ENCODE measurements at places on chromosomes 3 and 15.

DNA sequence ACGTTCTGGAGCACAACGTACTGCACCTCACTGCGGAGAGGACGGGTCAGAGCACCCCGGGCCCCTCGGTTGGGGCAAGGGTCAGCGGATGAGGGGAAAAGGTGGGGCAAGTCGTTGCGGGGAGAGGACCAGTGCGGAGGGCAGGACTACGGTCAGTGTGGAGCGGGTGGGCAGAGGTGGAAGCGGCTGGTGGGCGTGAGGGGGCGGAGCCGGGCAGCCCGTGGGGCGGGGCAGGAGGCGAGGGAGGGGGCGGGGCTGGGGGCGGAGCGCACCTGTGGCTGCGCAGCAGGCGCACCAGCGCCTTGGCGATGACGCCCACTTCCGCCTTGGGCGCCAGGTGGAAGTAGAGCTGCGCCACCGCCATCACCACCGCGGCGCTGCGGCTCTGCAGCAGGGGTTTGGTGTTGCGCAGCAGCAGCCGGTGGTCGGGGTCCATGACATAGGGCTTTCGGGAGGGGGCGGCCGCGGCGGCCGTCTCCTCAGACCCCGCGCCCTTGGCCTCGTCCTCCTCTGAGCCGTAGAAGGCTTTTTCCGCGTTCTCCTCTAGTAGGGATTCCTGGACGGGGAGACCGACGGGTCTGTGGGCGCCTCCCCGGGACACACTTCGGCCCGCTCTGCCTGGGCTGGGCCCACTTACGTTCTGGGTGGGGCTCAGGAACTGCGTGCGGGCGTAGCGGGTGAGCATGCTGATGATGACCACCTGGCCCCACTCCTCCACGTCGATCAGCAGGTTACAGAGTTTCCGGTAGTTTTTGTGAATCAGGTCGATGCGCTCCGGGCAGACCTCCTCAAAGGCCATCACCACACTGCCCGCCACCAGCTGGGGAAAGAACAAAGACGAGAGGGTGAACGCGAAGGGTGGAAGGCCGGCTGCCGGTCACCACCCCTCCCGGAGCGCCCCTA is 29.2 kb downstream of the AP3B2 start:
- no peak for DNase-seq

- no peak for DNase-seq
These were observed 155.3 kb downstream of the ATP10A start for GRCh38 chr15:25707656-25708365.

GRCh38 chr3:55512571-55513343 is 25.7 kb upstream of the WNT5A start:
- DNase-seq, result no peak

DNA sequence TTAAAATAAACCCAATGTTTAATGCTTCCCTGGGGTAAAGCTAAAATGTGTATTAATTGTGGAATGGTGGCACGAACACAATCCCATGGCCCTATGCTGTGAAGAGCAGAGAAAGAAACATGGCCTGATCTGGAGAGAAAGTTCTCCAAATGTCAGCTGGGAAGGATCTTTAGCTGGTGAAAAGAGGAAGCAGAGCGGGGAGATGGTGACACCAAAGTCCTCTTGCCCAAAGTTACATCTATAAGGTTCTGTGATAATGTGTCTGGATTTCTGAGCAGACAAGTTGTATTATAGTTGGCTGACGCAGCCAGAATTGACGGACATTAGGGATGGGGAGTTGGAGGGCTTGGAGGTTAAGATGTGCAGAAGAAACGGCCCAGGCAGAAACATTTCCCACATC is 196.2 kb downstream of the CHST2 start:
- DNase-seq, result no peak

GRCh38 chr3:72702390-72702789 is 145.9 kb downstream of the SHQ1 start:
- no peak for DNase-seq

DNA sequence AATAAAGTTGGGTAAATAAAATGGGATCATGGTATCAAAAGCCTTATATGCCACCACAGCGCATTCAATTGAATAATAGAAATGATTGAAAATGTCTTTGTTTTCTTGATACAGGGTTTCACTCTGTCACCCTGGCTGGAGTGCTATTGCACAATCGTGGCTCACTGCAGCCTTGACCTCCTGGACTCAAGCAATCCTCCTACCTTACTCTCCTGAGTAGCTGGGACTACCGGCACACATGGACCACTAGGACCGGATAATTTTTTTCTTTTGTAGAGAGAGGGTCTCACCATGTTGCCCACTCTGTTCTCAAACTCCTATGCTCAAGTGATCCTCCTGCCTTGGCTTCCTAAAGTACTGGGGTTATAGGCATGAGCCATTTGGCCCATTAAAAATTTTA is 33.8 kb upstream of the BBX start:
- no peak for DNase-seq

DNA sequence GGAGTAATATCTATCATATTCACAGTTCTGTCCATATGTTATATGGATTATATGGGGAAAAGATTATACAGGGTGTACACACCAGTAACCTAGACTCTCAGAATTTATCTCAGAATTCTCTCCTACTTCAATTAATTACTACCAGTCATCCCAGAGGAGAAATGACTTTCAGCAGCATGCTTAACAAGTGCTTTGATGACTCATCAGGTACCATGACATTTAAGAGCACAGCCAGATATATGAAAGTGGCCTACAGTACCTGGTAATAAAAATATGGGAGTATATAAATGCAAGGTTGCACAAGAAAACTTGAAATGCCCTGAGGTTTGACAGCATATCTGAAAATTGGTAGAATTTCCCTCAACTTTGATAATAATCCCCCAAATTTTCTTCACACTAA is 1273.0 kb downstream of the OTOL1 start:
- no peak for DNase-seq

- no peak for DNase-seq
These were observed 70.6 kb upstream of the STT3B start for GRCh38 chr3:31462050-31462569.

DNA sequence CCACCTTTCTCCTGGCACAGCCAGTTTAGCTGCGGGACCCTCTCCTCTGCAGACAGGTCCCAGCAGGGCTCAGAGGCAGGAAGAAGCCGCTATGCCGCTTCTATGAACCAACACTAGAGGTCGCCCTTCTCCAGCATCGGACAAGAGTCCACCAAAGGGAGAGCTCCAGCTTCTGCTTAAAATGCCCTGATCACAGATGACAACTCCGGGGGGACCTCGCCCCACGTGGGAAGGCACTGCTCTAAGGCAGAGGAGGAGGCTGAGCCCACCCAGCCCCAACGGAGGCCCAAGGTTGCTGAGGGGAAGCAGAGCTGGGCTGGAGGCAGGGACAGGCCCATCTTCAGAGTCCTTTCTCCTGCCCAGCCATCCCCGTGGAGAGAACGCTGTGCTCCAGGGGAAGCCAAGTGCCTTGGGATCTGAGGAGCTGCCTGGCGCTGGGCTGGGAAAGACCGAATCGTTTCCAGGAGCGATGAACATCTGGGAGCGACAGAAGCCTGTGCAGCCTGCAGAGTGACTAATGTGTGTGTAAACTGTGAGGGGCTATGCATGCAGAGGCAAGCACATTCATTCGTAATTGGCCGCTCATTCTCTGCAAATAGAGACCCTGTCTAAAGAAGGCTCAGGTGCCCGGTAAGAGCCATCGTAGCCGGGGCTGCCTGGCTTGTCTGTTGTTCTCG is 43.5 kb upstream of the BDH1 start:
- DNase-seq, result no peak

All from substantia nigra (tissue), 51 donors.